ENCODE measurements at places on chromosomes 3 and 15. TPM values are rescaled to one million over a fixed set of nuclear protein-coding genes. Genes with fewer than 3 reads are reported as not detected.

DNA sequence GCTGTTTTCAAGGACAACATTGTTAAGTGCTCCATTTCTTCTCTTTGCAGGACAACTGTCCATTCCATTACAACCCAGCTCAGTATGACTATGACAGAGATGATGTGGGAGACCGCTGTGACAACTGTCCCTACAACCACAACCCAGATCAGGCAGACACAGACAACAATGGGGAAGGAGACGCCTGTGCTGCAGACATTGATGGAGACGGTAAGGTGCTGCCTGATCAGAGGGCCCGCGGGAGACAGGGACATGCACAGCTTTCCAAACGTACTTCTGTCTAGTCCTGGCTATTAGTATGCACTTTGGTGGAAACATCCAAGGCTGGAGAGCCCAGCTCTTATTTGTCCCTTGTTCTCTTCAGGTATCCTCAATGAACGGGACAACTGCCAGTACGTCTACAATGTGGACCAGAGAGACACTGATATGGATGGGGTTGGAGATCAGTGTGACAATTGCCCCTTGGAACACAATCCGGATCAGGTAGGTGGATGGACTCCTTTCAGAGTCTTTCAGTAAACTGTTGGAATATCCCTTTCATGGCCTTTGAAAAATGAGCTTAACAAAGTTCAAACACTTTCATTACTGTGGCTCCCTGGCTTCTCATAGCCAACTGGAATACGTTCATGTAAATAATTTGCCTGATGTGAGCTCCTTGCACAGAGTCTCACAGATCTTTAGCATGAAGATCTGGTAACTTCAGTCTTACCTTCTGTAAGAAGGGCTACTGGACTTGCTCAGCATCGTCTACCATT is 10.4 kb downstream of the THBS1 start:
- no peak for DNase-seq

GRCh38 chr15:101318147-101318819 is 23.2 kb upstream of the SNRPA1 start:
- no peak for DNase-seq

GRCh38 chr3:148879256-148879655 is 14.2 kb downstream of the CPA3 start:
- no peak for DNase-seq

GRCh38 chr3:149085828-149086231 is 503 bp downstream of the HLTF start:
- no peak for DNase-seq

PLA2G4B gene
- total RNA-seq, result 24.3 TPM

FGD5 gene
- total RNA-seq, result 0.12 TPM

ERICH6 gene
- not detected for total RNA-seq
